ENCODE measurements at places on chromosomes 3 and 15.

DNA sequence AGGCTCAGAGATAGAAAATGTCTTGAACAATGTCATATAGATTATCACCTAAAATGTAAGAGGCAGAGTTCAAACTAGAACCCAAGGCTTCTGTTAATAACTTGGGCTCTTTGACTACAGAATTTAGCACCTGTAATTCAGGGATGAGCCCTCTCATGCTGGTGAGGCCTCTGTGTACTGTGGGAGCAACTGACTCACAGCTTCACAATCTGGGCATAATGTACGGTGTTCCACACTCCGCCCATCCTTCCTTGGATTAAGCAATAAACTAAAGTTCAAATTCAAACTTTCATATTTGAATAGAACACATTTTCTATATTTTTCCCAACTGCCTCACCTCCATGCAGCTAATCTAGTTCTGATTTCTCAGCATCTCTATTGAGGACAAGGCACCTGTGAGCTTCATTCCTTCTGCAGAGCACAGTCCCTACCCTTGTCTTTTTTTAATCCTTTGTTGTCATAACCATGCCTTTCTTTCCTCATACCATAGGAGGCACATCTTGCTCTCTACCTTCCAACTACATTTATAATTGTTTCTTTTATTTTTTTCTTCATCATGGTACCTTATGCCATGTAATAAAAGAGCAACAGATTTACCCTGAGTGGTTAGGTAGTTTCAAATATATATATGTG, 392.1 kb downstream of the NLGN1 start:
- DNase-seq: no peak

DNA sequence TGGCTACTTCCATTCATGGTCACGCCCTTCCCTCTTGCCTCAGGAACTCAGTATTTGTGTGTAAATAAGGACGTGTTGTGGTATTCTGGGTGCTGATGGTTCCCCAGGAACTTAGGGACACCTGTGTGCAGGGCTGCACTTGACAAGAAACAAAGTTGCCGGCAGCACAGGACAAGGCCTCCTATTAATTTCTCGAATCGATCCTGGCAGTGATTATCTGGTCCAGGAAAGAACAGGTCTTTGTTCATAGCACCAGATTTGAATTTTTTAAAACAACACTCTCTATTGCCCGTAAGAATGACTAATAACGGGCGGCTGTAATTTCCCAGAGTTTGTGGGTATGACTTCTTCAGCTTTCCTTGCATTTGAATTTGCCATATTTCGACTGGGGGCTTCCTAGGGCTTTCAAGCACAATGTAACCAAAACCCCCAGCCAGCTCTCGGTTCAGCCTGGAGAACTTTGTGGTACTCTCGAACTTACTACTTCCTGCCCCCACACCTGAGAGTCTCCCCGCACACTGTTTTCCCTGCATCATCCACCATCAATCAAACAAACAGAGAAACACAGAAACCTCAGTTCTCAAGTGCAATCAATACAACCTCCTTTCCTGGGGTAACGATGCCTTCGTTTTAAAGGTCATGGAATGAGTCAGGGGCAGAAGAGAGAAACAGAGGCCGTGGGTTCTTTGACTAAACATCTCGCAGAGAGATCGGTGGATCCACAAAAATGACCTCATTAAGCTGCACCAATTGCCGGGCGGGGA, 241.7 kb upstream of the ICE2 start:
- no peak for DNase-seq

DNA sequence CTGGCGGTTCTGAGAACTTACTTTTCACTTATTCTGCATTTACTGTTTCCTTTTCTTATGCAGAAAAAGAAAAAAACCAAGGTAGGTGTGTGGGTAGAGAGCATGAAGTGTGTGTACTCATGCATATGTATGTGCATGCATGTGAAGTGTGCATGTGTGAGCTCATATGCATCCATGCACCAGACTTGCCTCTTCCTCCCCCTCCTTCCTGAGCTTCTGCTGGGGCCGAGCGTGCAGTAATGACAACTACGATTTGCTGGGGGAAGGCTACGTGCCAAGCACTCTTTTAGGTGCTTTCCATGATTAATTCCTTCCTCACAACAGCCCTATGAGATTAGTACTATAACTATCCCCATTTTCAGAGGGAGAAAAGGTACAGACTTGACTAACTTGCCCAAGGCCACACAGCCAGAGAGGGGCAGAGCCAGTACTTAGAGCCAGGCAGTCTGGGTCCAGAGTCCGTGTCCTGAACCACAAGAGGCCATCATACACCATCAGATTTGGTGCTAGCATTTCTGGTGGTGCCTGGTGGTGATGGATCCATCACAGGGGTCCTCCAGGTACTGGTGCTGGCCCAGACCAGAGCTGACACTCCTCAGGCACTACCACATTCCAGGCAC, 46.7 kb downstream of the CAPN3 start:
- no peak for DNase-seq

GRCh38 chr15:34606545-34606944, 23.1 kb upstream of the GOLGA8B start:
- no peak for DNase-seq

All from GM12892 (cell line).